ENCODE measurements at places on chromosomes 11 and 22. TPM values are rescaled to one million over a fixed set of nuclear protein-coding genes. Genes with fewer than 3 reads are reported as not detected.

EPS8L2 gene
- total RNA-seq: 2.3 TPM

DNA sequence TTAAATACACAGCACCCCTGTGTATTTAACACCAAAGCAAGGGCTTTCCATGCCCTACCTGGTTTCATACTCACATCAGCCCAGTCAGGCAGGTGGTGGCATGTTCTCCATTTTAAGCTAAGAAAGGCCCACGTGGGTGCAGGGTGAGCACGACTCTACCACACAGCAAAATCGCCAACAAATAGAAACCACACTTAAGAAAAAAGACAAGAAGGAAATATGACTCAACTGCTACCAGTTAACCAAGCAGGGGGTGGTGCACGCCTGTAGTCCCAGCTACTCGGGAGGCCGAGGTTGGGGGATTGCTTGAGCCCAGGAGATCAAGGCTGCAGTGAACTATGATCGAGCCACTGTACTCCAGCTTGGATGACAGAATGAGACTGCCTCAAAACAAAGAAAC lies 35.2 kb upstream of the TFIP11 start:
- no peak for DNase-seq

DNA sequence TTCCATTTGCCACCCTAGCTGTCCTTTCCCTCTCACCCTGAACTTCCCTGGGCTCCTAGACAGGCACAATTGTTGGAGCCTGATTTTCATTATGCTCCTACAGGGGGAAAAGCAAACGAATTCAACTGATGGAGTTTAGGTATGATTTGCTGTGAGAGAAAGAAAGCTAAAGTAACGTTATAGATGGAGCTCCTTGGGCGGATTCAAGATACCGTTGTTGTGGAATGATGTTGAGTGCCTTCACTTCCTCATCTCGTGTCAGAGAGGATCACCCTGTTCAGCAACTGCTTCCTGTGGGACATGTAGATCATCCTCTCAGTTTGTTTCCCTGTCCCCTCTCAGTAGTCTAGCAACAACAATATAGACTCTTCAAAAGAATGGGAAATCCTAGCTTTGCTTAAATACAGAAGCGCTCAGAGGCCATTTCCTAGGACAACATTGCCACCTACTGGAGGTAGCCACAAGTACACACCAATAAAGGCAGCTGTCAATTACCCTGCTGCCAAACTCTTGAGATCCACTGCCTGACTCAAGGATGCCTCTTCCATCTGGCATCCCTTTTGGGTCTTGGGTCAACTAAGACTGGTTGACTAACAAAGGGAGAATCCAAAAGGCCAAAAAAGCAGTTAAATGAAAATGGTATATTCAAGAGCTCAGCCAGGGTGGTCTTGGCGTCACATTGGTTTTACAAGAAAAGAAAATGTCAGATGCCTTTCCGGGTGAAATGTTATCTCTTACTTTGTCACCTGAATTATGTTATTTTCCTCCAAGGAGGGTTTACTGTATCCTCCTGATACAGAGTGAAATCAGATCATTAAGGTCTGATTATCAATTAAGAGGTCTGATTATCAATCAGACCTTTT lies 13.5 kb upstream of the DTX4 start:
- no peak for DNase-seq

- DNase-seq: no peak
Observed at GRCh38 chr11:15551901-15552851, 437.5 kb downstream of the INSC start.

- no peak for DNase-seq
Observed at GRCh38 chr11:19772480-19772879, 59.8 kb downstream of the NAV2 start.

SMTNL1 gene
- total RNA-seq: not detected

NTM gene
- total RNA-seq: 3.4 TPM

MPZL2 gene
- 24.2 TPM for total RNA-seq

DNA sequence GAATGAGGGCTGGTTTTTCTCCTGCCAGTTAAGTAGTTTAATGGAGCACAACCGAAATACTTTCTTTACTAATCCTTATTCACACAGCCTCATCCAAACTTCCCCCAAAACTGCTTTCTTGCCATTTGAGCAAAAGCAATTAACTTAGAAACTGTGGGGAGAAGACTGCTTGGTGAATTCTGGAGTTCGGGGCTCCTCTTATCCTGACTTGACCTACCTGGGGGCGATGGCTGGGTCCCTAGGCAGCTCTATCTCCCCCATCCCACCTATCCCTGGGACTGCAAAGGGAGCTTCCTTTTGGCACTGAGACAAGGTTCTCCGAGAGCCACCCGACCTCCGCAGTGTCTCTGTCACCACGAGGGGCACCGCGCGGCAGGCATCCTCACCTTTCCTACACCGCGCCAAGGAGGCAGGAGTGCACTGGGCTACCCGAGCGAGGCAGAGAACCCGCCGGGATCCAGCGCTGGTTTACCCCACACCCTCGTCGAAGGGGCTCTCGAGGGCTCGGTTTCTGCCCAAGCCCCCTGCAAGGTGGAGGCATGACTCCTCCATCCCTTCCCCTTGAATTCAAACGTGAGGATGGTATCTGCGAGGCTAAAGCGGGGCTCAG lies 759 bp downstream of the DESI1 start:
- no peak for DNase-seq

SCGB2A2 gene
- total RNA-seq: not detected

DNA sequence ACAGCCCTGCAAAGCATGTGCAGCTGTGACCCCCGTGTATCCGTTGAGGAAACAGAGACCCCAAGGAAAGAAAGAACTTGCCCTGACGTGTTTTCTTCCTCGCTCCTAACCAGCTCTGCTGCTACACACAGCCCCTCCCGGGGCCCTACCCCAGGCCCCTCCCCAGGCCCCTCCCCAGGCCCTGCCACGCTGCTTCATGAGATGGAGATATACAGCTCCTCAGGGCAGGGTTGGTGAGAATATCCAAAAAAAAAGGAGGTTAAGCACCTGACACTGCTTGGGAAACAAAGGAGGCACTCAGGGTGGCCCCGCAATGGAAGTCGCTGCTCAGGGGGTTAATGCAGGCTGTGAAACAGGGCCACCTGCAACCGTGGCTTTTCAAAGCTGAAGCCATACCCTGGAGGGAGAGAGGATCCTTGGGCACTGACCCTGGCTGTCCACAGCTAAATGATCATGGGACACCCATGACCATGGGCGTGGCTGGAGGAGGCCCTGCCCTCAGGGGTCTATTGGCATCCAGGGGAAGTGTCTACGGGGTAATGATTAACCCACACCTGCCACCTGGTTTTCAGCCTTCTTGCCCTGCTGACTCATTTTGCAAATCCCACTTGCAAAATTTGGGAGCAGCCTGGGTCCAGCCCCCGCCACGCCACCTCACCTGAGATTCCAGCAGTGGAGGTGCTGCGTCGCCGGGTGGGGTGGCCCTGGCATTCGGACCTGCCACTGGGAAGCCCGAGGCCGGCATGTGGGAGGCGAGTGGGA lies 112.1 kb upstream of the ANO1 start:
- DNase-seq: no peak

NLRP10 gene
- not detected for total RNA-seq

DNA sequence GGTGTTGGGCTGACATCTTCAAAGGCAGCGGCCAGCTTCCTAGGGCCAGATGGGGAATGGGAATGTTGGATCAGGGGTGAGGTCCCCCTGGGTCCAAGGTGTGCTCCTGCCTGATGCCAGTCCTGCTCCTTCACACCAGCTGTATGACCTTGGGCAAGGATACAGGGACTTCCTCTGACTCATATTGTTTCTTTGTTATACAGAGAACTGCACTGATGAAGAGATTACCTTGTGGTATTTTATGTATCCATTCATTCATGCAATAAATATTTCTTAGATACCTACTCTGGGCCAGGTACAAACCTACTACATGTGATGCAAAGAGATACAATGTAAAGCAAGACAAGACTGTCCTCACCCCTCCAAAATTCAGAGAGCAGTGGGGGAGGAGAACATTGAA lies 3.9 kb upstream of the OPCML start:
- no peak for DNase-seq

DNA sequence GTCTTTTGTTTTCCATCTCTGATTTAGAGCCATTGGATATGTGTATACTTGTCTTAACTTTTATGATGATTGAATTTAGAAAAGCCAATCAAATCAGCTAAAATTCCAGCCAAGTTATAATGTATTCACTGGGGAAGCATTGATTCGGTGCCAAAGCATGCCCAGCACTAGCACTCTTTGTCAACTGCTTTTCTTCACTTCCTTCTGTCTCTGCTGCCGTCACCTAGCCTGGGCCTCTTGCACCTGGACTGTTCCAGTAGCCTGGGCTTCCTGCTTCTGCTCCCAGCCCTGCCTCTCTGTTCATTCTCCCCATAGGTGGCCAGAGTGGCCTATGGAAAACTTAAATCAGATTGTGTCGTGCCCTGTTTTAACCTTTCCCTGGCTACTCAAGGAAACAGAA lies 80.7 kb downstream of the NAV2 start:
- no peak for DNase-seq

TMEM151A gene
- total RNA-seq: 0.24 TPM

SPDYC gene
- total RNA-seq: not detected

DNA sequence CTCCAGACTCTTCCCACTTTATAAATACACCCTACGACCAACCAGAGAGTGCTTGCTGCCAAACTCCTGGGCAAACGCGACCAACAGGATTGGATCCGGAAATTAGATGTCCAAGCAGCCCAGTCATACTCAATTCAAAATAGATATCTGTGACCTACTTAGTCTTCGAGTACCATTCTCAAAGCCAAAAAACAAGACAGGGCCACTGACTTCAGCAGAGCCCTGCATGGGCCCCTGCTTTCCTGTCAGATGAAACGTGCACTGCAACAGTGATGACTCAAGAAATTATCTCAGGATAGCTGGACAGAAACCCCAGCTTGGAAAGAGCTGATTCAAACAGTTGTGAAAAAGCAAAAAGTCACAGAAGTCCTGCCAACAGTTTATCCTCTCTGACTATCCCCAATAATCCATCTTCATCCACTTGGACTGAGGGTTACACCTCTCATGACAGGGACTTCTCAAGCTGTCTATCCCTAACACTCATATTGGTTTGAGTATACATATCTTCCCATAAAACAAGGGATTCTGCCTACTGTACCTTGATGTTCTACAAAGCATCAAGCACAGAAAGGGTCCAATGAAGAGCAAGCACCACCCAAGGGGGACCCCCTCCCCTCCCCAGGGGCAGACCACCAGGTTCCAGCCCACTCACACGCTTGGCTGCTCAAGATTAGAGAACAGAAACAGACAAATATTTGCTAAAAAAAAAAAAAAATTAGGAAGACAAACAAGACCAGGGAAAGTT lies 17.4 kb downstream of the SMCO4 start:
- no peak for DNase-seq

DERL3 gene
- 2.2 TPM for total RNA-seq

DNA sequence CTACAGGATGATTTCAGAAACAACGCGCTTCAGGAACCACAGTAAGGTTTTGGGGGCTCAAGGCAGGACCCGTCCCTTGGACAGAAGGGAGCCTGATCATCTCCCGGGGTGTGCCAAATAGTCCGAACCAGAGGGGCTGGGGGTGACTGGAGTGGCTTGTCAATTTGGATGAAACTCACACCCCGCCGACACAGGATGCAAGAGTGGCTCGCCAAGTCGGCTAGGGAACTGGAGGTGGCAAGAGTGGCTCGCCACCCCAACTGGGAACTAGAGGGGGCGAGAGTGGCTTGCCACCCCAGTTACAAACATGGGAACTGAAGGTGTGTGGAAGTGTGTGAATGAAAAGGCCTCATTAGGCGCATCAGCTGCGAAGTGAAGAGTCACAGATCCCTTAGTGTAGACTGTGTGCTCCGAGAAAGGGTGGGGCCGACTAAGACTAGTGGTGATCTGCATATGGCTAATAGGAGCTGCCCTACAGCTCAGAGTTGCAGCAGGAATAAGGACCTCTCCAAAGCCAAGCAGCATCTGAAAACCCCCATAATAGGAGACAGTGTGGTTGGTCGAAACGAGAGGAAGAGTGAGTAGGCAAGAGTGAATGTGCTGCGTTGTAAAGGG lies 26.6 kb upstream of the CPT1A start:
- DNase-seq: no peak

- DNase-seq: peak; percentile 70
Observed at GRCh38 chr11:134632347-134633119, 220.5 kb upstream of the B3GAT1 start.

MUC6 gene
- not detected for total RNA-seq

GPR83 gene
- not detected for total RNA-seq

DNA sequence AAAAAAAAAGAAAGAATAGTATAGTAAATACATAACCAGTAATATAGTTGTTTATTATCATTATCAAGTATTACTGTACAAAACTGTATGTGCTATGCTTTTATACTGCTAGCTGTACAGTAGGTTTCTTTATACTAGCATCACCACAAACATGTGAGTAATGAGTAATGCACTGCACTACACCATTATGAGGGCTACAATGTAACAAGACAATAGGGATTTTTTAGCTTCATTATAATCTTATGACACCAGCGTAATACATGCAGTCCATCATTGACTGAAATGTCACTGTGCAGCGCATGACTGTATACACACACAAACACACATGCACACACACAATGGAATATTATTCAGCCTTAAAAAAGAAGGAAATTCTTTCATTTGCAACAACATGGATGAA lies 111.5 kb upstream of the ZBED5 start:
- DNase-seq: no peak

C11orf91 gene
- 1.4 TPM for total RNA-seq

ZC3H12C gene
- 20.0 TPM for total RNA-seq

NRXN2 gene
- 3.5 TPM for total RNA-seq

TRPT1 gene
- total RNA-seq: 49.7 TPM

CD6 gene
- total RNA-seq: 0.86 TPM

DNA sequence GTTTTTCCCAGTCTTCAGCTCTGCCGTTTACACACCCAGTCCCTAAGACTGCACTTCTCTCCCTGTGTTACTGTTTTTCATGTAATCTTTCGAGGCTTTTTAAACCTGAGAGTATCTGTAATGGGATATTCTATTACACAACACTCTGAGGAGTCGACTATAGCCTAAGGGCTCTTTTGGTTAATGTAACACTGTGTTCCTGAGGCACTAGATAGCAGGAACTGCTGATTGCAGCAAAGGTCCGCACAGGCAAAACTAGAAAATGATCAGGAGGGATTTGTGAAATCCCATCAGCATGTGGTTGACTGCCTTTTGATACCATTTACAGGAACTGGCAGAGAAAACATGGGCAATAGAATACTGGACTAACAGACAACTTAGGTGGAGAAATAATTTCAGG lies 512.3 kb upstream of the RAG2 start:
- DNase-seq: no peak

GRCh38 chr11:61370349-61371005 lies 8.3 kb downstream of the TMEM138 start:
- DNase-seq: no peak

GRCh38 chr11:114796954-114797721 lies 118.8 kb downstream of the NXPE2 start:
- DNase-seq: no peak

MAP6 gene
- total RNA-seq: 7.2 TPM

- peak; percentile 44 for DNase-seq
Observed at GRCh38 chr11:200224-201003, 6.8 kb downstream of the BET1L start.

DNA sequence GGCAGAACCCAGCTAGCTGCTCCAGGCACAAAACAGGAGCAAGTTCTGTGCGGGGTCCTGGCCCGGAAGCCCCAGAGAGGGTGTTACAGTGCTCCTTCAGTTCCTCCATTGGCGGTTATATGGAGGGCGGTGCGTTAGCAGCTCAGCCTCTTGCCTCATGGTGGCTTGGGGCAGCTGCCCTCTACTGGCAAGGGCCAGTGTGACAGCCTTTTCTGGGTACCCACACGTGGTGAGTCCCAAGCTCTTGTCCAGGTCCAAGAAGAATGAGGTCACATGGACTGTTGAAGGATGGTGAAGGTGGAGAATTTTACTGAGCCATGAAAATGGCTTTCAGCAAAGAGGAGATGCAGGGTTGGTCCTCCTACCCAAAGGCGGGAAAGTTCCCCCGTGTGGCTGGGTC lies 100.5 kb downstream of the WT1 start:
- no peak for DNase-seq

Data from cardiac septum (tissue), 1 donor.